Stimulated activated CD8-positive, alpha-beta memory T cell treated with anti-CD3 and anti-CD28 coated beads, Interleukin-4, amount 100 ng/mL, for 1 hour (primary cell): ENCODE measurements at places on chromosomes 11 and 22.

- DNase-seq = no peak
Observed at GRCh38 chr11:78822931-78823423, 248.3 kb upstream of the NARS2 start.

DNA sequence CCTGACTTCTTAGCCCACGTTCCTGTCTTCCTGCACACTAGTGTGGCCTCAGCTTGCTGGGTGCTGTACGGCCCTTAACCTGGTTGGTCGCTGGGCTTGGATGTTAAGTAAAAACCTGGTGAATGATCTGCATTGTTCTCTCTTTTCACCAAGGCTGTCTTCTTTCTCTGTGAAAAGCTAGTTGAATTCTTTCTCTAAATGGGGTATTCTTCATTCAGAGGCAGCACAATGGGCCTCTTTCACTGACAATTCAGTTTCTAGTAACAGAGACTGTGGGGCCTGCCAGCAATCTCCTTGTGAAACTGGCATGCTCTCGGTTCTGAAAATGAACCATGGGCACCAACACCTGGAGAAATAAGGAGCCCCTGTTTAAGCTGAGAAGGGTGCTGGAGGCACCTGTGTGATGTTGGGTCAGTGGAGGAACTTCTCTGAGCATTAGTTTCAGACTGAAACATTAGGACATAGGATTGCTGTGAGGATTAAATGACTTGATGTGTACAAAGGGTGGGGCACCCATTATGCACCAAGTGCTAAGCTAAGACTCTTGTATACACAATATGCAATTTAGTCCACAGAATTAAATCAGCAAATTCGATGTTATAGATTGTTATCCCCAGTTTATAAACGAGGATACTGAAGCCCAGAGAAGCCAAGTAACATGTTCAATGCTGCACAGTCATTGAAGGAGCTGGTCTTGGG, 33.1 kb upstream of the ELF5 start:
- no peak for DNase-seq

DNA sequence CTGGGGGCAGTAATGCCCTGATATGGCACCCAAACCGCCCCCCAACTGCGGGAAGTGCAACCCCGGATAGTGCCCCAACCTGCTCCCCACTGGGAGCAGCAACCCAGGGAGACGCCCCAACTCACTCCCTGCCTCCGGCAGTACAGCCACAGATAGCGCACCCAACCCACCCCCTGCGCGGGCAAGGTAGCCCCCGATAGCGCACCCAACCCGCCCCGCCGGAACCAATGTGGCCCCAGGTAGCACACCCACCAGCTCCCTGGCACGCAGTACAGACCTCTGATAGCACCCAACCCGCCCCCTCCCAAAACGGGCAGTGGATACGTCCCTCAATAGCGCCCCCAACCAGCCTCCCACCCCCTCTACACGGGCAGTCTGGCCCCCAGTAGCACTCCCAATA, 3.8 kb upstream of the RFPL3 start:
- no peak for DNase-seq

- DNase-seq = no peak
Observed at GRCh38 chr11:10318527-10318802, 13.6 kb downstream of the ADM start.

DNA sequence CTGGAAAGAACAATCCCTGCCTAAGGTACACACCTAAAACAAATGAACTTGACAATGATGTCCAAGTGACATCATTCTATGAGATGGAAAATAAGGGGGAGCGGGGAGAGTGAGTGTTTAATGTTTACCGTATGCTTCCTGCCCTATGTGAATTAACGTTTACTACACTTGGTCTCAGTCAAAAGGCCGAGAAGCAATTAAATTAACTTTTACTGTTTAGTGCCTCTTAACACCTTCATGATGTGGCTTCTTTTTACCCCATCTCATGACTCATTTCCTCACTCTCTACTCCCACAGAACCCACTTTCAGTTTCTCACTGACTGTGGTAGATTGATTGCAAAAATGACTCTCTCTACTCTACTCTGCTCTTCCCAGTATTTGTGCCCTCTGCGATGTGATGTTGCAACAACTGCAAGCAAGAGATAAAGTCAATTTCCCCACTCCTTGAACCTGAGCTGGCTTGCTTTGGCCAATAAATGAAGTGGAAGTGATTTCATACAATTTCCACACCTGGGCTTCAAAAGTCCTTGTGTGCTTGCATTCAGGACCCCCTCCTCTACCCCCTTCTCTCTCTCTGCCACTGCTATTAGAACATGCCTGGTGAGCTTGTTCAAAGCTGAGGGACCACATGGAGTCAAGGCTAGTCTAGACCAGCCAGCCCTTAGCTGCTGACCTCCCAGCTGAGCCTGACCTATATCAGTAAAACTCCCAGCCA, 11.6 kb upstream of the ALKBH3 start:
- peak; percentile 6 for DNase-seq

GRCh38 chr11:68255526-68255925, 16.2 kb downstream of the C11orf24 start:
- no peak for DNase-seq

DNA sequence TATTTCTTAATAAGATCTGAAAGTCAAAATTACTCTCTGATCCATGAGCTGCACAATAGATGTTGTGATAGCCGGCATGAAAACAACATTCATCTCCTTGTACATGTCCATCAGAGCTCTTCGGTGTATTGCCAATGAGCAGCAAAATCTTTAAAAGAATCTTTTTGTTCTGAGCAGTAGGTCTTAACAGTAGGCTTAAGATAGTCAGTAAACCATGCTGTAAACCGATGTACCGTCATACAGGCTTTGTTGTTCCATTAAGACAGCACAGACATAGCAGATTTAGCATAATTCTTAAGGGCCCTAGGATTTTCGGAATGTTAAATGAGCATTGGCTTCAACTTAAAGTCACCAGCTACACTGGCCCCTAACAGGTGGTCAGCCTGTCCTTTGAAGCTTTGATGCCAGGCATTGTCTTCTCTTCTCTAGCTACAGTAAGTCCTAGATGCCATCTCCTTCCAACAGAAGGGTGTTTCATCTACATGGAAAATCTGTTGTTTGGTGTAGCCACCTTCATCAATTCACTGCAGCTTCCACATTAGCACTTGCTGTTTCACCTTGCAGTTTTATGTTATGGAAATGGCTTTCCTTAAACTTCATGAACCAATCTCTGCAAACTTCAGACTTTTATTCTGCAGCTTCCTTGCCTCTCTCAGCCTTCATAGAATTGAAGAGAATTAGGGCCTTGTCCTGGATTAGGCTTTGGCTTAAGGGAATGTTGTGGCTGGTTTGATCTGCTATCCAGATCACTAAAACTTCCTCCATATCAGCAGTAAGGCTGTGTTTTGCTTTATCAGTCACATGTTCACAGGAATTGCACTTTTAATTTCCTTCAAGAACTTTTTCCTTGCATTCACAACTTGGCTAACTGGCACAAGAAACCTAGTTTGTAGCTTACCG, 28.4 kb downstream of the RRP8 start:
- no peak for DNase-seq

- no peak for DNase-seq
Observed at GRCh38 chr11:132638423-132638822, 893.9 kb downstream of the OPCML start.

DNA sequence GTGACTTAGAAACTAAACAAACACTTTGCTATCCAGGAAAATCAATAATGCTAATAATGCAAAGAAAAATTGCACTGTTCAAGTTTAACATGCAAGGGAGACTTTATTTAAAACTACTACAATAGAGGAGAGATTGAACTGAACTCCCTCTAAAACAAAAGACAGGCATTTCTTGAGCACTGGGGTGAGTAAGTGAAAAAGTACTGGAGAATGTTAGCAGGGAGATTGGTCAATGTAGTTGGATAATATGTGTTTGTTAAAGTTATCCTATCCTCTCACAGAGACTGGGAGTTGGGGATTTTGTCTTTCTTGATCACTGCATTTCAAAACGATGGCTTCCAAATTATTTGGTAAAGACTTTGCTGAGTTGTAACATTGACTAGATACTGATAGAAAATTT, 77.6 kb downstream of the LUZP2 start:
- no peak for DNase-seq

GRCh38 chr11:121842192-121842585, 273.8 kb downstream of the BLID start:
- no peak for DNase-seq

DNA sequence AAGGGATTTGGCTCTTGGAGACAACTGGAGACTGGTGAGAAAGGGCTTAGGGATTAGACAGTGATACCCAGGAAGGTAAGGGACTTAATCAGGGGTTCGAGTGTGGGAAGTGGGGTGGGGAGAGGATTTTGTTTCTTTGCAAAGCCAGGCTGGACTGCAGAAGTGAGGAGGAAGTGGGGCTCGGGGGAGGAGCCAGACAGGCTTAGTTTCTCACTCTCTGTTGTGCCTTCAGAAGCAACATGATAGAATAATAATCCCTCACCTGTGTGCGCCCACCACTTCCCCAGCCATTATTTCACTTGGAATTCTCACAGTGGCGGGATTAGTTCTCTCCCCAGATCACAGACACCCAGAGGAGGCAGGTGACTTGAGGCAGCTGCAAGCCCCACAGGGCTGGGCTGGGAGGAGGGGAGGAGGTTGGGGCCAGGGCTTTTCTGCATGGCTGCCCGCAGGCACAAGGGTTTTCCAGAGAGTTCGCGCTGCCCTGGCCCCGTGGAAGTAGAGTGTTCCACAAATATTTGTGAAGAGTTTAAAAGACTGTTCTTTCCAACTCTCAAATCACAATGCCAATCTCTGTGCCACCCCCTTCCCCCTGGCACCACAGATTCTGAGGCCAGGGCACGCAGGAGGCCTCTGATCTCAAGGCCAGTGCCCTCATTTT, 4.0 kb upstream of the SEC14L2 start:
- DNase-seq = no peak

- no peak for DNase-seq
Observed at GRCh38 chr11:72836111-72836510, 21.9 kb downstream of the ATG16L2 start.

DNA sequence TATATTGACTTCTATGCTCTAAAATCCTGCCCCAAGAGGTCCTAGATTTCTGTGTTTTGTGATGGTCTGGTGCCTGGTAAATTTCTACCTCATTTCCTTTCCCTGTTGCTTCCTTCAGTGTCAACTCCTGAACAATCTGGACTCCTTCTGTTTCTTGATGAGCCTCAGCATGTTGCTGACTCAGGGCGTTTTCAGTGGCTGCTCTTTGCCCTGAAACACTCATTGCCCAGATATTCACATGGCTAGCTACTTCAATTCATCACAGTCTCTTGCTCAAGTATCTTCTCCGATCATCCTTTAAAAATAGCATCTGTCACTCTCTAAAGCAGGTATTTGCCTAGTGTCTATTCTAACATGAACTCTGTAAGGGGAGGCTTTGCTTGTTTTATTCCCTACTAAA, 526.3 kb upstream of the RAG2 start:
- no peak for DNase-seq

GRCh38 chr11:27281740-27282590, 81.0 kb downstream of the CCDC34 start:
- no peak for DNase-seq

GRCh38 chr22:40844951-40845350, 11.5 kb downstream of the ST13 start:
- DNase-seq = no peak

- DNase-seq = no peak
Observed at GRCh38 chr22:26045860-26046259, 123.4 kb upstream of the SEZ6L start.

- no peak for DNase-seq
Observed at GRCh38 chr11:64173616-64174355, 7.9 kb upstream of the MACROD1 start.
